ENCODE measurements at places on chromosomes 5 and 9.

DNA sequence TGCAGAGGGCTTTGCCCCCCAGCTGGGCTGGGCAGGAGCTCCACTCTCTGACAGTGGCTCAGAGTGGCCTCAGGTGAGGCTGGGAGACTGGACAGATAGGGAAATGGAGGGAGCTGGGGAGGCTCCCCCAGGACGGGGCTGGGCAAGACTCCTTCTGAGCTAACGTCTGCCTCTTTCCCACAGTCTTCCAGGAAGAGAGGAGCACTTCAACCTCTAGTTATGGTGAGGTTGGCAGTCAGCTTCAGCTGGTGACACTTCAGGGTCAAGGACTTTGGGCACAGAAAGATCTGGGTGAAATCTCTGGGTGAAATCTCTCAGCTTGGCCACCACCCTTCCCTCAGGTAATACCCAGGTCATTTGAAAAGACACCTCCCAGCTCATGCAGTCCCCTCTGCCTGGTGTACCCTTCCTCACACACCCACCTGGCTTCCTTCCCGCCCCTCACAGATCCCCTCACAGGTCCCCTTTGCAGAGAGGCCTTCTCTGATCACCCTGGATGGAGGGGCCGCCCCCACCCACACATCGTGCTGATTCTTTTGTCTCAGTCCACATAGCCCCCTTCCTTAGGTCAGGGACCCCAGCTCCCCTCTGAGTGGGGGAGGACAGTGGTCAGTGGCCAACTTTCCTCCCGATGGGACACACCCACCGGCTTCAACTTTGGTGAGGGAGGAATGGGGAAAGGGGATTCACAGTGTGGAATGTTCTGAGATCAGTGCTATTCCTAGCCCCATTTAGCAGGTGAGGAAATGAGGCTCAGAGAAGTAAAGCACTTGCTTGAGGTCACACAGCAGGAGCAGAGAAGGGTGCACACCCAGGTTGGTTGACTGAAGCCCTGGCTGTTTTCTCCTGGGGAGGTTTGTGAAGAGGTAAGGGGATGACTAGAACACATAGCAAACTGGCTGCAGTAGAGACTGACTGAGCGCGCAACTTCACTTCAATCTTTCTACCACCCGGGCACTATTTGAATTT lies 15.8 kb upstream of the NEURL1B start:
- no peak for DNase-seq

GRCh38 chr5:136258463-136258862 lies 65.5 kb upstream of the SMIM32 start:
- no peak for DNase-seq

DNA sequence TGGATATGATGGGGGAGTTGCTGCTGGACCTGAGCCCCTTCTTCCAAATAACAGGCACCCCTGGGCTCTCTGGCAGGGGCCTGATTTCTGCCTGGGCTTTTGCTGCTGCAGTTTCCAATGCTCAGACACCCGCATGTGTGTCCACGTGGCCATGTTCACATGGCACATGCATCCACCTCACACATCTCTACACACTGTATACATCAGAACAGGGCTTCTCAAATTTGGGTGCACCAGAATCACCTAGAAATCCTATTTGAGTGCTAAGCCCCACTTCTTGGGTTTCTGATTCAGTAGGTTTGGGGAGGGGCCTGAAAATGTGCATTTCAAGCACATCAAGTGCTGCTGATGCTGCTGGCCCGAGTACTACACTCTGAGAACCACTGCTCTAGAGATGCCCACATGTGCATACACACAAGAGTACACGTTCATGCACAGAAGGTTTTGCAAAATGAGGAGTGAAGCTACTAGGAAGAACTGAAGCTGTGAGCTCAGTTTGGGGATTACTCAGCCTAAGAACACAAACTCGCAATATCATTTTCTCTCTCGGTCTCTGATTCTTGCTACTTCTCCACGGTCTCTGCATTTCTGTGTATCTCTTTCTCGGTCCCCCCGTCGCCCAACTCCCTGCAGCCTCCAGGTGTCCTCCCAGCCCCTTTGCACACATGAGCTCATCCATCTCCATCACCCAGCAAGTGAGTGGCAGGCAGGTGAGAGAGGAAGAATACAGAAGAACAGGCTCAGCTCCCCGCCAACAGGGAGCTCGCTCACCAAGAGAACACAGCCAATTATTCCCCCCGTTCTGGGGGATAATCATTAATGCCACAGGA lies 97.0 kb downstream of the PCDH1 start:
- DNase-seq, result peak; percentile 53

- peak; percentile 33 for DNase-seq
Observed at GRCh38 chr5:669111-669841, 23.9 kb downstream of the TPPP start.

GRCh38 chr9:122261469-122261881 lies 3.2 kb downstream of the RBM18 start:
- DNase-seq, result no peak

GRCh38 chr9:101625876-101626275 lies 31.1 kb upstream of the PPP3R2 start:
- no peak for DNase-seq

DNA sequence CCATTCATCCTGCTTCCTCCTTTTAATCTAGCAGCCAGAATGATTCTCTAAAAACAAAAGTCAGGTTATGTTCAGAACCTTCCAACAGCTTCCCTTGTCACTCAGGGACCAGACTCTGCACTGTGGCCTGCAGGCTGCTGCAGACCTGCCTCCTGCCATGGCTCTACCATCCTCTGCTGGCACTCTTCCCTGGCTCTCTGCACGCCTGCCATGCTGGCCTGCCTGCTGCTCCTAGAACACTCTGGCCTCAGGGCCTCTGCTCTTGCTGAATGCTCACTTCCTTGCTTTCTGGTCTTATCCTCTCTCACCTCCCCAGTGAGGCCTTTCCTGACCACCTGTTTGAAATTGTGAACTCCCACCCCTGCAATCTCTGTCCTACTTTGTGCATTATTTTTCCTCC lies 149.4 kb downstream of the CD180 start:
- peak; percentile 81 for DNase-seq

DNA sequence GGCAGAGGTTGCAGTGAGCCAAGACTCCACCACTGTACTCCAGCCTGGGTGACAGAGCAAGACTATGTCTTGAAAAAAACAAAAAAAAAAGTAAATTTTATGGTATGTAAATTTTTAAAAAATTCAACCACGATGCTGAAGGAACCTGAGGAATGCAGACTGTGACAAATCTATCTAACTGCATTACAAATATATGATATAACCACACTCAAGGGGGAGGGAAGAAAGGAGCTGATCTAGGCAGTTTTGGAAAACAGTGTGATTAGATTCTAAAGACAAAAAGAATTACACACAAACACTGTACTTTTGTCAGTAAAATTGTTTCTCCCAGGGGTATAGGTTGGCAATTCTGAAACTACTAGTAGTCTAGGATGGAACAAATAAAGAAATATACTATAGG lies 17.0 kb downstream of the LARS1 start:
- DNase-seq, result no peak

DNA sequence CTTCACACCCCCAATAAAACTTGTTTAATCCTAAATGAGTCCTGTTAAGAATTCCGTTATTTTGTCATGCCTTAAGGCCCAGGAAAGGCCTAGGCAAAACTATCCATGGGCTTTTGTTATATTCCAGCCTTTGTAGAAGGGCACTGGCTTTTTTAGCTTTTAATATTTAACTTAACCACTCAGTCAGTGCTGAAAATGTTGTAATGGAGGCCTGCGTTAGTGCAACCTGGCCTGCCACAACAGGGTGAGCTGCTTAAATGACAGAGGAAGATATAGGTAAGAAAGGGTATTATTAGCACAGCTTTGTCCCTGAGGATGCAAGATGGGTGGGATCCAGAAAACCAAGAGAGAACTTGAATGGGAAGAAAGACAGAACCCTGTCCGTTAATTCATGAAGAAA lies 40.2 kb upstream of the PCAT7 start:
- no peak for DNase-seq

DNA sequence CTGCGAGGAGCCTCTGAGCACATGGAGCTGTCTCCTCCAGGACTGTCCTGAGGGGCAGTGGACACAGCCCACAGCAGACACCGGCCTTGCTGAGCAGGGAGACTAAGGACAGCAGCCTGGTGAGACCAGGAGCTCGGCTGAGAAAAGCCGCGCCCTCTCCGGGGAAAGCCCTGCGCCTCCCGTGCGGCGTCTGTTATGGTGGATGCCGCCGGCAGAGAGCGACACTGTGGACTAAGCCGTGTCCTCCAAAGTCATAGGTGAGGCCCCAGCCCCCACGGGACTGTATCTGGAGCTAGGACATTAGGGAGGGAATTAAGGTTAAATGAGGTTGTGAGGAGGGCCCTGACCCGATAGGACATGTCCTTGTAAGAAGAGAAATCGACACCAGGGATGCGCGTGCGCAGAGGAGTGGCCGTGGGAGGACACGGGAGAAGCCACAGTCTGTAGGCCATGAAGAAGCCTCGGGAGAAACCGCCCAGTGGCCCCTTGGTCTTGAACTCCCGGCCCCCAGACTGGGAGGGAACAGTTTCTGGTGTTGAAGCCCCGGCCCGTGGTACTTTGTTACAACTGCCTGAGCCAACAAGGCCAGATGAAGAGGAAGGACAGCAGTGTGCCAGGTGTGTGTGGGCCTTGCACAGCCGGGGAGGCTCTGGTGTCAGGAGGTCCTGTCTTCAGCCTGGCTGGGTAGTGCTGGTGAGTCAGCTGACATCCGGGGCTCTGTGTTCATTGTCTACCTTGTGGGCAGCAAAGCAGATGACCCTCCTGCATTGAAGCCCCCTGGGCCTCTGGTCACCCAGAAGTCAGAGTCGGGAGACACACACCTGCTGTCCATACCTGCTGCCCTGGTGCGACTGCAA lies 22.1 kb downstream of the MRPL36 start:
- no peak for DNase-seq

GRCh38 chr9:86079421-86079831 lies 19.9 kb downstream of the GOLM1 start:
- DNase-seq, result no peak

- DNase-seq, result no peak
Observed at GRCh38 chr9:3735251-3735650, 209.4 kb upstream of the RFX3 start.
